Stimulated activated CD8-positive, alpha-beta memory T cell treated with anti-CD3 and anti-CD28 coated beads, Interleukin-4, amount 100 ng/mL, for 1 hour (primary cell): ENCODE measurements at places on chromosomes 7 and 10.

DNA sequence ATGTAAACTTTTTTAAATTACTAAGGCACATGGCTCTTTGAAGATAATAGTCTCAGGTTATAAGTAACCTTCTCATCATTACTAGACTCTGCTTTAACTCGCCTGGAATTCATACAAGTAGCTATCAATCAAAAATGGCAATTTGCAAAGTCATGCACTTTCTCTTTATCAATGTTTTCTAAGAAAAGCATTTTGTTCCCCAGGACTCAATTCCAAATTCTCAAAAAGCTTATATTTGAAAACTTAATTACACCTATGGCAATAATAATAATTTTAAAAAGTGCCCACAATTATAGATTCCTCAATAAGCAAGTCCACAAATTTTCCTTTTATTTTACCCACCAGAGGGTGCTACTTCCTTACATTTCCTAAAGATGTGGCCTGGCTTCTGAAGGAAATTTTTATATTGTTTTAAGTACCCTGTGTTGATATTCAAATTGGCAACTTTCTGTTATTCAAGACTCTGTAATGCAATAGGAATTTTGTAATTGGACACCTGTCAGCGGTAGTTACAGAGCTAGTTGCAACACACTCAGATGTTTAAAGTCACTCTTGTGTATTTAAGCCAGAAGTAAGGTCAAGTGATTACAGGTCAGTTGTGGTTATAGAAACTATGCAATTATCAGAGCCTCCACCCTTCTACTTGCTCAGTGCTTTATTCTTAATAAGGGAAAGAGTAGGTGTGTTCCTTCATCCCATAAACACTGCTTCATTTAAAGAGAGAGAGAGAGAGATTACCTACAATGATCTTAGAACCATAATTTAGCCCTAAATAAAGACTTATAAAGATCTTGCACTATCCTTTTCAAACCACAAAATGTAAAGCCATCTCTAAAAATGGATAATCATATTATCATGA lies 47.1 kb upstream of the HYAL4 start:
- DNase-seq, result no peak

GRCh38 chr10:71965623-71966022 lies 1.4 kb downstream of the CHST3 start:
- DNase-seq, result no peak

DNA sequence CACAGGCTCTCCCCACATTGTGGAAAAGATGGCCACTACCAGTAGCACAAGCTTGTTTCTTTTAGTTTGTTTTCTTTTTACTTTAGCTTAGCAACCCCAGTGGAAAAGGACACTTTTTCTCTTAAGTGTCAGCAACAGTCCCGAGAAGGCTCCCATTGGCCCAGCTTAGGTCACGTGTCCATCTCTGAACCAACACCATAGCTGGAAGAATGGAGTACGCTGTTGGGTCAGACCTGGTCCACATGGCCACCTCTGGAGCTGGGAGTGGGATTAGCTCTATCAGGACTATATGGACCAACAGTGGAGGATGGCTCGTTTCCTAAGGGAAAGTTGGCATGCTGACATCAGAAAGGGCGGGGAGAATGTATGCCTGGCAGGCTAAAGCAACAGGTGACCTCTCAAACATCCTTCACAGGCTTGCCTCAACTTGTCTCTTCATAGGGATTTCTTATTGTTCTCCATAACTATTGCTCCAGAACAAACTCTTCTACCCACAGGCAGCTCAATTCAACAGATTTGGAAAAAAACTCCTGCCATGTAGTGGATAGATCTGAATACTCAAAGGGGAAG lies 27.6 kb upstream of the NEUROG3 start:
- no peak for DNase-seq

GRCh38 chr10:102408728-102409603 lies 9.6 kb downstream of the PSD start:
- no peak for DNase-seq

- no peak for DNase-seq
Observed at GRCh38 chr7:50620433-50620832, 55.2 kb upstream of the DDC start.

GRCh38 chr7:29377718-29378117 lies 183.1 kb downstream of the CHN2 start:
- no peak for DNase-seq

- no peak for DNase-seq
Observed at GRCh38 chr10:26835025-26835424, 25.7 kb downstream of the ABI1 start.

DNA sequence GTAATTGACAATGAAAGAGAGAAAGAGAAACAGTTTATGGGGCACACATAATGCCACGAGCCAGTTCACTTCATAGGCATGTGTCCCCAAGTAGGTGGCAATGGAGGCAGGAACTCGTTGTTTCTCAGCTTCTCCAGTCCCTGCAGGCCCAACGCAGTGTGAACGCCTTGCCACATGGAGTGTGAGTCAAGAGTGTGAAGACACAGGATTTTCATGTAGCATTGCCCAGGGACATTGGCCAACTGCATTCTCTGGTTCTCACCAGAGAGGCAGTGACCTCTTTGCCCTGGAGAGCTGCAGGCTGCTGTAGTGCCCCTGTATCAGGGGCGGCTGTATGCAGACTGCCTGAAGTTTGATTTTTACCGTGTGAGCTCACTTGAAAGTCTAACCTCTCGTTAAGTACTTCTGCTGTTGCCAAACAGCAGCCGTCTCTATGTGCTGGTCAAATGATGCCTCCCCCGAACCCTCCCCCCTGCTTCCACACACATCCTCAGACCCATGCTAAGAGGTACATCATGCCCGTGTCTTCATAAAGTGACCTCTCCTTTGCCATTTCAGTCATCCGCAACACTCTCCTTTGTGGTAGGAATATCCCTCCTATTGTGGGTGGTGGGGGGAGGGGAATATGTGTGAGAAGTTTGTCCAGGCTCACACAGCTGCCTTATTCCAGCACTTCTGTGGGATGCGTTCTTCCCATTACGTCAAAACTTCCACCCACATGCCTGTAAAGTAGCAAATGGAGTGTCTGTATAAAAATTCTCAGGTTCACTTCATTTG lies 12.7 kb downstream of the LRRC18 start:
- DNase-seq, result no peak

DNA sequence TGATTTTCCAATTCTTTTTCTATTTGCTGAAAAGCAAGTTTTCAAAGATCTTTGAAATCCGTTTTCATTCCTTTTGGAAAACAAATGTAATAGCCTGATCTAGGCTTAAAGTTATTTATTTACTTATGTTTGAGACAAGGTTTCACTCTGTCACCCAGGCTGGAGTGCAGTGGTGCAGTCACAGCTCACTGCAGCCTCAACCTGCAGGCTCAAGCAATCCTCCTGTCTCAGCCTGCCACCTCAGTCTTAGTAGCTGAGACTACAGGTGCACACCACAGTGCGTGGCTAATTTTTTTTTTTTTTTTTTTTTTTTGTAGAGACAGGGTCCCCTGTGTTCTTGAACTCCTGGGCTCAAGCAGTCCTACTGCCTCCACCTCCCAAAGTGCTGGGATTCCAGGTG lies 4.6 kb downstream of the ST7 start:
- no peak for DNase-seq

DNA sequence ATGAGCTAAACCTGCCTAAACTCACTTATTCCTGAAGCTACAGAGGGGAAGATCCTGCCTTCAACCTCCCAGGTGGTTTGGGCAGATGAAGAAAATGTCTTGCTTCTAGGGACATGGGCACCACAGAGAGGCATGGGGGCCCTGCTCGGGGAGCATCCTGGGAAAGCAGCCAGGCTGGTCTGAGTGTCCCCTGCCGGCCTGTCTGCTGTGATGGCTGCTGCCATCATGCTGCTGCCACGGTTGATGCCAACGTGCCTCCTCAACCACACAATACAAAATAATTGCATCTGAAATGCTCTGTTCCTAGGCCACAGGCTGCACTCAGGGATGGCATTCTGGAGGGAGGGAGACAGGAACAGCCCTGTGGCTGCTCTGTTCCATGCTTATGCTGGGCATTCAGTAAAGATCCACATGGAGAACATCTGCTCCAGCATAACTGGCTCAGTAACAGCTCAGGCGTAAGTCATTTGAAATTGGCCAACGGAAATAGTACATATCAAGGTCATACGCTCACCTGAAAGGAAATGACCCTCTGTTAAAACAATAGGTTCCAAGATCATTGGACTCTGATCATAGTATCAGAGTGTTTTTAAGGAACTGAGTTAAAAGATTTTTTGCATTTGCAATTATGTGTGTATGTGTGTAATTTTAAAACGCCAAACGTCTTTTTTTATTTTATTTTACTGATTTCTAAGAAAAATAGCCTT lies 299.0 kb downstream of the TNS3 start:
- no peak for DNase-seq

GRCh38 chr10:26251925-26252324 lies 35.4 kb downstream of the GAD2 start:
- DNase-seq, result no peak

- DNase-seq, result no peak
Observed at GRCh38 chr7:106599343-106599698, 61.6 kb downstream of the CCDC71L start.

- no peak for DNase-seq
Observed at GRCh38 chr10:29370097-29371092, 81.5 kb downstream of the LYZL1 start.

- DNase-seq, result no peak
Observed at GRCh38 chr7:52917982-52918578, 117.4 kb upstream of the POM121L12 start.

- no peak for DNase-seq
Observed at GRCh38 chr7:27154901-27155815, 1.3 kb downstream of the HOXA7 start.

DNA sequence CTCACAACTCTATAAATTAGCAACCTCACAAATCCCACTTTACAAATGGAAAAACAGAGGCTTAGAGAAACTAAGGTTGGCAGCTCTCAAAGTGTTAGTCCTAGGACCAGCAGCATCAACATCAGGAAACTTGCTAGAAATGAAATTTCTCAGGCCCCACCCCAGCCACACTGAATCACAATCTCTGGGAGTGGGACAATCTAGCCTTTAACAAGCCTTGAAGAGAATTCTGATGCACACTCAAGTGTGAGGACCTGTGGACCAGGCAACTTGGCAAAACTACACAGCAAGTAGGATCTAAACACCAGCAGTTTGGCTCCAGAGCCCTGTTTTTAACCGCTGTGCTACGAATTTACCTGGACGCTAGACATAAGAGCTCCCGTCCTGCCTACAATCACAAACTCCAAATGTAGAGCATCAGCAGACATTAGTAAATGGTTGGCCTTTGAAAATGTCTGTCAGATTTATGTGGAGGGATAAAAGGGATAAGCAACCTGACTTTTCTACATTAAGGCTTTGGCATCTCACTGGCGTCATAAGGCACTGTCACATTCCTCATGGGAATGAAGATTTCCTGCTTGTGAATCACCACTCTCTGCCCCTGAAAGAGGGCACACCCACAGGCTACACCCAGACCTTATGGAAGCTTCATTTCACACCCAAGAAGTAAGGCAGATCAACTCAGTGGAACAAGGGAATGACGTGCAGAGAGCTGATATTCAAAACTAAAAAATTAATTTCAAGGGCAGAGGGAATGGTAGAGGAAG lies 34.5 kb downstream of the PPP1R3C start:
- DNase-seq, result no peak

- DNase-seq, result peak; percentile 41
Observed at GRCh38 chr7:102395873-102396709, at the start of gene PRKRIP1. Gene PRKRIP1 (plus strand): TSS chr7:102396363. CDS start chr7:102396412, 49 bp downstream.

GRCh38 chr10:35594115-35595079 lies 10.7 kb upstream of the GJD4 start:
- no peak for DNase-seq

- DNase-seq, result peak; percentile 57
Observed at GRCh38 chr7:148575640-148576411, 14.7 kb upstream of the C7orf33 start.

GRCh38 chr10:101280511-101280910 lies 51.2 kb upstream of the LBX1 start:
- DNase-seq, result no peak

DNA sequence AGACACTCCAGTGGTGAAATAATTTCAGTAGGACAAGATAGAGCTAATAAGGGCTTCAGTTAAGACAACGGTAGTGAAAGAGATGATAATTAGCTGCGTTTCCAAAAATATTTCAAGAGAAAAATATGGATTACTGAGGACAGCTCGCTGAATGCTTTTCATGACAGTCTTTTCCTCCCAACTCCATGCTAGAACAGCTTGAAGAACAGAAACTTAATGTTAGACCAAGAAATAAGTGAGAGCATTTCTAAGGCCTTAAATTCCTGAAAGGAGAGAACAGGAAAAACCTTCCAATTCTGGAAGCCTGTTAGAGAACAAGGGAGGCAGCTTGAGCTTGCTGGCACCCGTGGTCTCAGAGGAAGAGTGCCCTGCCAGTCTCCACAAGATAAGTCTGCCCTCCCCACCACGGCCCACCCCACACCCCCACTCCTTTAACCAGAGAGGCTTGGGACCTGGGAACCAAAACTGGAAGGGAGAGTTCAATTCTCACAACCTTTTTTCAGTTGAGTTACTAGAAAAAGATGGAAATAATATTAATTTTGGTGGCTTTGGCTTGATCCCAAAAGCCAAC lies 1148.0 kb upstream of the CELF2 start:
- DNase-seq, result no peak

DNA sequence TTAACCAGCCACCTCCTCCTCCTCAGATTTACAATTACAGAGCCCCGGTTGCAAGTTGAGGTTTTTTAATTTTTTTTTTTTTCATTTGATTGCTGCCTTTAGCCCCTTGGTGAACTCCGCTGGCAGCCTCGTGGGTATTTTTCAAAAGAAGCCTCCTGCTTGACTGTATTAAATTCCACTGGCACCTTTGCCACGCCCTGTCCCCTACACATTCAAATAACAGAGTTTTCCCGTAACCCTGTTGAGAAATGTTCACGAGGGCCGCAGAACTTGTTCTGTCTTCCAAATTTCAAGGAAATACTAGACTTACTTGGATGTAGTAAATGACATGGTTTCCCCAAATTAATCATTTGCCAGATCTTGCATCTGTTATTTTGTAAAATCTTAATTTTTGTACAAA lies 167.0 kb downstream of the ARID5B start:
- DNase-seq, result no peak

GRCh38 chr10:131980761-131981428 lies 828 bp downstream of the BNIP3 start:
- no peak for DNase-seq

DNA sequence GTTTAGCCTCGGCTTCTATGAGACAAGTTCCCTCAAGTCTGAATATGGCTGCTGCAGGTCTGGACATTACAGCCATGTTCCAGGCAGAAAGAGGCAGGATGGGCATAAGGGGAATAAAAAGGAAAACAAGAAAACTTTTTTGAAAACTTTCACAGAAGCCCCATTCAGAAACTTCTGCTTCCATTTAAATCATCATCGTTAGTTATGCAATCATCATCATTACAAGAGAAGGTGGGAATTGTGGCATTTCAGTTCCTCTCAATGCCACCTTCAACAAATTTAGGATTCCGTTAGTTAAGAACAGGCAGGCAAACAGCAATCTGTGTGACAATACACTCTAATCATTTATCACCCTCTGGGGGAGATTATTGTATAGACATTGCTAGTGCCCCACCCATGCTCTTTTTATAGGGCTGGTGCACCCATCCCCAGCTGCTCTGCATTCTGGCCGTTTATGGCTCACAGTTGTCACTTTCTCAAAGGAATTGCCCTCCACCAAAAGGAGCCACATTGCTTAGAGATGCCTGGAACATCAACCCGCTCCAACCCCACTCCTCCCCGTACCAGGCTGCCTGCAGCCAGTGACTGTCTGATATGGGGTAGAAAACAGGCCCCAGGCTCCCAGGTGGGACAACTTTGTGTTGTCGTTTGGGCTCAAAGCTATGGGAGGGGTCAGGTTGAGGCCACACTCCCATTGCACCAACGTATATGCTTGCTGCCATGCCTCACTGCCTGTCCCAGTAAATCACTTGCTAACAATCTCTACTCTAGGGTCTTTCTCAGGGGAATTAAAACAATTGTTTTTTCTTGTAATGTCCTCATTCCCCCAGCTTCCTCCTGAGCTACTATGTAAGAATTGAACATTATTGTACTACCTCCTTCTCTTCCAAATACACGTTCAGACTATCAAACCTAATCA lies 24.2 kb downstream of the ITGB8 start:
- no peak for DNase-seq
